ENCODE measurements at places on chromosomes 4 and X. TPM values are rescaled to one million over a fixed set of nuclear protein-coding genes. Genes with fewer than 3 reads are reported as not detected.

GRCh38 chr4:125728568-125728967 lies 413.8 kb downstream of the FAT4 start:
- no peaks in the 10 kb centered on the region for H3K27me3 ChIP-seq
- DNase-seq, result no peak
- H3K4me3 ChIP-seq, result no peak overlapping the region
- no peaks in the 10 kb centered on the region for H3K36me3 ChIP-seq
- no peak overlapping the region for H3K27ac ChIP-seq
- no peaks in the 10 kb centered on the region for H3K4me1 ChIP-seq

Gene SPANXA2
- not detected for total RNA-seq

Gene LIMCH1
- not detected for total RNA-seq

DNA sequence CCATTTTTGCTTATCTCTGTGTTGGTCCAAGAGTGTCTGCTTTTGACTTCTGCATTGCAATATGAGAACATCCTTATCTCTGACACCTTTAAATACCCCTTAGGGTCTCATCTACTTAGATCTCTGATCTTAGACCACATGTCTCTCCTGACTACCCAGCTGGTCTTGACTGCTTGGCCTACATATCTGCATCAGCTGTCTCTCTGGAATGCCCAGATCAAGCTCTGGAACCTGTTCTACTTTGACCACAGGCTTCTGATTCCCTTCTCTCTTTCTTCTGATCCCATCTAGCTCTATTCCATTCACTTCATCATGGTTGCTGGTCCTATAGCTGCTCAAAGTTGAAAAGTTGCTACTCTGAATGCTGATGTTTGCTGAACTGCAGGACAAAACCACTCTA lies 301.2 kb downstream of the MAPK10 start:
- no peaks in the 10 kb centered on the region for H3K4me1 ChIP-seq
- no peak overlapping the region for H3K27ac ChIP-seq
- no peak for DNase-seq
- no peak overlapping the region for H3K4me3 ChIP-seq
- H3K36me3 ChIP-seq, result no peaks in the 10 kb centered on the region

DNA sequence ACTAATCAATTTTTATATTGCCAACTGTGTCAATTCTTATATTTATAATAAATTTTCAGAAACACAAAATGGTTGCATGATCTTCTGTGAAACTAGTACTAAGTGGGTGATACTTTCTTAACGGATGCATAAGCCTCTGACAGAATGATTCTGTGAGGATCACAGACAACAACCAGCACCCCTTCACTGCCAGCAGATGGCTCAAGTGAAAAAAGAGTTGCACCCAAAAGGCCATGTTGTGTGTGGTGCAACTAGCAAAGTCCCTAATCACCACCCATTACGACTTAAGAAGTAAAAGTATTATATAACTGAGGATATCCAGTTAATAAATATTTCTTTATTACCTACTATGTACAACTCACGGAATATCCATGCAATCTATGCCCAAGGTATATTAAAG lies 334.0 kb downstream of the PCDH19 start:
- H3K27me3 ChIP-seq, result no peaks in the 10 kb centered on the region
- no peaks in the 10 kb centered on the region for H3K36me3 ChIP-seq

DNA sequence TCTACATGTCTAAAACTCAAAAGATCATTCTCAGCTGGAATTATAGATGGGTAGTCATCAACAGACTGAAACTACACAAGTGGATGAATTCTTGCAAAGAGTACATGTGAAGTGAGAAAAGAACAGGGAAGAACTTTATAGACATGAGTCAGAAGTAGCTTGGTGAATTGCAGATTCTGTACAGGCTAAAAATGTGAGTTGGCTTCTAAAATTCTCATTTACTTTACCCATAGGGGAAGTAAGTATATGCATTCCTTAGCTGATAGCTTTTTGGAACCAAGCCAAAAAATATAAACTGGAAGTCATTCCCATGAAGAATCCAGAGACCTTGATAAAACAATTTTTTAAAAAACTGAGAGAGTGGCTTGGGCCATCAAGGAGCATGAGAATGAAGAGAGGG lies 584.2 kb upstream of the FTHL17 start:
- no peak overlapping the region for H3K4me3 ChIP-seq
- DNase-seq, result no peak
- H3K27me3 ChIP-seq, result no peaks in the 10 kb centered on the region
- H3K27ac ChIP-seq, result no peak overlapping the region
- no peaks in the 10 kb centered on the region for H3K4me1 ChIP-seq

Gene PASD1
- not detected for total RNA-seq

Data from naive thymus-derived CD8-positive, alpha-beta T cell (primary cell).